ENCODE measurements at places on chromosomes 5 and 9. TPM values are rescaled to one million over a fixed set of nuclear protein-coding genes. Genes with fewer than 3 reads are reported as not detected.
A peak's percentile ranks its signal among the peaks of the same experiment; 100 is the strongest.

The PCDHB12 gene
- not detected for total RNA-seq

DNA sequence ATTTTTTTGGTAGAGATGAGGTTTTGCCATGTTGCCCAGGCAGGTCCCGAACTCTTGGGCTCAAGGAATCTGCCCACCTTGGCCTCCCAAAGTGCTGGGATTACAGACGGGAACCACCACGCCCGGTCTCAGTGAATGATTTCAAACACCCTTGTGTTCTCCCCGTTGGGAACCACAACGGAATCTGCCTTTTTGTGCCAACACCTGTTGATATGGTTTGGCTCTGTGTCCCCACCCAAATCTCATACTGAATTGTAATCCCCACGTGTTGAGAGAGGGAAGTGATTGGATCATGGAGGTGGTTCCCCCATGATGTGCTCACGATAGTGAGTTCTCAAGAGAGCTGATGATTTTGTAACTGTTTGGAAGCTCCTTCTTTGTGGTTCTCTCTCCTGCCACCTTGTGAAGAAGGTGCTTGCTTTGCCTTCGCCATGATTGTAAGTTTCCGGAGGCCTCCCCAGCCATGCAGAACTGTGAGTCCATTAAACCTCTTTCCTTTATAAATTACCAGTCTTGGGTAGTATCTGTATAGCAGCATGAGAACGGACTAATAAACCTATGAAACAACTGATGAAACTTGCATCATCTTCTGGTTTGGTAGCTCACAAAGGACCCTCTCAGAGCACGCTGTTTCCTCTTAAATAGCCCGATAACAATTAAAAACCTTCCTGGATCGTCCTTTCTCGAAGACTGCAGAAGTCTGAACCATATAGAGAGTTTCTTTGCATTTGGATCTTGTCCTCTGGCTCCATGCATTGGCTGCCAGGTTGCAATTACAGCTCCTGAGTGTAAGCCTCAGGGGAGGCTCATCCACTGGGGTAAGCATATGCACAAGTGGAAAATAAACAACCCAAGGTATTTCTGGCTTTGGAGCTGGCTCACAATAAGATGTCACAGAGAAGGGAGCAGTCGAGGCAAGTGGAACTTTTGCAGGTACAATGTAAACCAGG, 91.5 kb downstream of the SPRY4 start:
- H3K27ac ChIP-seq, result no peak overlapping the region
- H3K4me1 ChIP-seq, result no peaks in the 10 kb centered on the region

GRCh38 chr9:107504585-107505455, 15.3 kb upstream of the KLF4 start:
- H3K27ac ChIP-seq, result no peak overlapping the region
- no peaks in the 10 kb centered on the region for H3K36me3 ChIP-seq
- H3K4me1 ChIP-seq, result no peaks in the 10 kb centered on the region
- no peaks in the 10 kb centered on the region for H3K27me3 ChIP-seq

GRCh38 chr5:25416960-25417359, 772.2 kb upstream of the CDH10 start:
- H3K4me1 ChIP-seq, result no peaks in the 10 kb centered on the region
- H3K27me3 ChIP-seq, result no peaks in the 10 kb centered on the region
- no peak overlapping the region for H3K4me3 ChIP-seq
- H3K36me3 ChIP-seq, result no peaks in the 10 kb centered on the region
- H3K27ac ChIP-seq, result no peak overlapping the region
- no peak for DNase-seq

GRCh38 chr9:20621471-20622329, 599 bp downstream of the MLLT3 start:
- peak overlapping the region; percentile 82 for H3K27ac ChIP-seq
- peaks cover 40% of the 10 kb centered on the region for H3K4me1 ChIP-seq
- H3K36me3 ChIP-seq, result no peaks in the 10 kb centered on the region
- no peaks in the 10 kb centered on the region for H3K27me3 ChIP-seq
- peak overlapping the region; percentile 95 for H3K4me3 ChIP-seq
- peak; percentile 66 for DNase-seq

The CCNJL gene
- total RNA-seq, result 0.35 TPM

The RFESD gene
- total RNA-seq, result 4.2 TPM

- no peak overlapping the region for H3K27ac ChIP-seq
- no peak for DNase-seq
- no peaks in the 10 kb centered on the region for H3K4me1 ChIP-seq
- no peaks in the 10 kb centered on the region for H3K36me3 ChIP-seq
- H3K27me3 ChIP-seq, result no peaks in the 10 kb centered on the region
Measured at GRCh38 chr5:102154291-102154690, 141.8 kb downstream of the SLCO4C1 start.

- no peak for DNase-seq
- H3K4me3 ChIP-seq, result no peak overlapping the region
- H3K4me1 ChIP-seq, result peaks cover 26% of the 10 kb centered on the region
Measured at GRCh38 chr9:104987743-104988142, 59.8 kb upstream of the ABCA1 start.

The ZNF366 gene
- total RNA-seq, result not detected

- H3K36me3 ChIP-seq, result no peaks in the 10 kb centered on the region
- no peaks in the 10 kb centered on the region for H3K4me1 ChIP-seq
- no peak overlapping the region for H3K4me3 ChIP-seq
- no peak overlapping the region for H3K27ac ChIP-seq
- H3K27me3 ChIP-seq, result peaks cover 30% of the 10 kb centered on the region
Measured at GRCh38 chr5:133938929-133939328, 29.5 kb downstream of the C5orf15 start.

The RLN1 gene
- total RNA-seq, result 4.7 TPM

- DNase-seq, result no peak
- H3K27me3 ChIP-seq, result peaks cover 10% of the 10 kb centered on the region
- H3K4me3 ChIP-seq, result no peak overlapping the region
- no peaks in the 10 kb centered on the region for H3K4me1 ChIP-seq
- H3K36me3 ChIP-seq, result no peaks in the 10 kb centered on the region
Measured at GRCh38 chr5:32690153-32690552, 21.0 kb upstream of the NPR3 start.

- no peaks in the 10 kb centered on the region for H3K4me1 ChIP-seq
- H3K27ac ChIP-seq, result no peak overlapping the region
- no peak for DNase-seq
- H3K27me3 ChIP-seq, result no peaks in the 10 kb centered on the region
- H3K36me3 ChIP-seq, result no peaks in the 10 kb centered on the region
Measured at GRCh38 chr5:131198625-131199024, 27.9 kb downstream of the LYRM7 start.

The IFNA2 gene
- total RNA-seq, result not detected

The CCDC187 gene
- total RNA-seq, result 0.07 TPM

The CYSRT1 gene
- 0.32 TPM for total RNA-seq

GRCh38 chr5:154901276-154901675, 36.7 kb downstream of the GEMIN5 start:
- no peak for DNase-seq
- peaks cover 20% of the 10 kb centered on the region for H3K36me3 ChIP-seq
- H3K27ac ChIP-seq, result no peak overlapping the region
- no peaks in the 10 kb centered on the region for H3K27me3 ChIP-seq
- H3K4me1 ChIP-seq, result no peaks in the 10 kb centered on the region

GRCh38 chr5:125865166-125865815, 557.9 kb upstream of the GRAMD2B start:
- no peaks in the 10 kb centered on the region for H3K27me3 ChIP-seq
- DNase-seq, result no peak
- H3K36me3 ChIP-seq, result no peaks in the 10 kb centered on the region

DNA sequence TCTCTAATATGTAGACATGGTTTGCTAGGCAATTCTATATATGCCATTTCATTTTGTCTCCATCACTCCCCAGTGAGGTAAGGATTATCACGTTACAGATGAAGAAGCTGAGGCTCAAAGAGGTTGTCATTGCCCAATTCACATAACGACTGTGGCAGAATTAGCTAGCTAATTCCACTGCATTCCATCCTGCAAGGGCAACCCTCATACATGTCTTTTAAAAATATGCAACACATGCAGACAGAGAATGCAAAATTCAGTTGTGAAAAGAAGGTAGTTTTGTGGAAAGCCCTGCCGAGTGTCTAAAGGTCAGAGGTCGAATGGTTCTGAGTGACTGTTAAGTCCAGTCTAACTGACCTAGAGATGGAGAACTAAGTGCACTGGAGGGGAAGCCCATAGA, 219.2 kb downstream of the PAPPA start:
- H3K4me3 ChIP-seq, result no peak overlapping the region
- H3K4me1 ChIP-seq, result no peaks in the 10 kb centered on the region
- H3K27me3 ChIP-seq, result no peaks in the 10 kb centered on the region
- no peak overlapping the region for H3K27ac ChIP-seq

DNA sequence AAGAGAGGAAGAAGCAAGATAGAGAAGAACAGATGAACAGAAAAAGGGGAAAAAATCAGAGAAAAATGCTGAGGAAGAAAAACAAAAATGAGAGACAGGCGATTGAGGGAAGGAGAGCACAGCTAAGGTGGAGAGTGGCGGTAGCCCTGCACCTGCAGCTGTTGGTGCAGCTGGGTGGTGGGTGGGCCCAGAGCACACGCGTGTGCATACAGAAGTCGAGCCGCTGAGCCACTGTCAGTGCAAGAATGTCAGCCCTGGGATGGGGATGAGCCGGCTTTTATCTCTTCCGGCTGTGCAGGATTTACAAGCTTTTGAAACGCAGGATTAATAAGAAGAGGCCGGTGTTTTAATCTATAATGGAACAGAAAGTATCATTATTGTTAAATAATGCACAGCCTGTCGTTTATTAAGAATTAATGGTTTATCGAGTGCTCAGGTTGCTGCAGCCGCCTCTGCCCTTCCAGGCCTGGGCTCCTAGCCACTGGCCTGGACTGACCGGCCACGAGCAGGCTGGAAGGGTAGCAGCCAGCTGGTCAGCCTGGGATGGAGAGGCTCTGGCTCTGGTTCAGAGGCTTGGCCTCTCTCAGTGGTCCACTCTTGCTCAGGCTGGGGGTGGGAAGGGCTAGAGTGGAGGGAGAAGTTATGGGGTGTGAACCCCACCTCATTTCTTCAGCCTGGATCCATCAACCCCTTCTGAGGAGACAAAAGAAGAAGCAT, 68.7 kb downstream of the PCDH1 start:
- DNase-seq, result no peak
- no peaks in the 10 kb centered on the region for H3K36me3 ChIP-seq
- H3K4me1 ChIP-seq, result peaks cover 9% of the 10 kb centered on the region

DNA sequence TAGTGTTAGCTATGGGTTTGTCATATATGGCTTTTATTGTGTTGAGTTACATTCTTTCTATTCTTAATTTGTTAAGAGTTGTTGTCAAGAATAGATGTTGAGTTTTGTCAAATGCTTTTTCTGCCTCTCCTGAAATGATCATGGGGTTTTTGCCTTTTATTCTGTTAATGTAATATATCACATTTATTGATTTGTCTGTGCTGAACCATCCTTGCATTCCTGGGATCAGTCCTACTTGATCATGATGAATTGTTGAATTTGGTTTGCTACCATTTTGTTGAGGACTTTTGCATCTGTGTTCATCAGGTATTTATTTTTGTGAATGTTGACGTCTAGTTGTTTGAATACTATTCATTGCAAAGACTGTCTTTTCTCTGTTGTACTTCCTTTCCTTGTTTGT, 23.9 kb downstream of the RIC1 start:
- H3K27me3 ChIP-seq, result no peaks in the 10 kb centered on the region
- no peaks in the 10 kb centered on the region for H3K4me1 ChIP-seq
- H3K36me3 ChIP-seq, result no peaks in the 10 kb centered on the region
- no peak overlapping the region for H3K4me3 ChIP-seq

DNA sequence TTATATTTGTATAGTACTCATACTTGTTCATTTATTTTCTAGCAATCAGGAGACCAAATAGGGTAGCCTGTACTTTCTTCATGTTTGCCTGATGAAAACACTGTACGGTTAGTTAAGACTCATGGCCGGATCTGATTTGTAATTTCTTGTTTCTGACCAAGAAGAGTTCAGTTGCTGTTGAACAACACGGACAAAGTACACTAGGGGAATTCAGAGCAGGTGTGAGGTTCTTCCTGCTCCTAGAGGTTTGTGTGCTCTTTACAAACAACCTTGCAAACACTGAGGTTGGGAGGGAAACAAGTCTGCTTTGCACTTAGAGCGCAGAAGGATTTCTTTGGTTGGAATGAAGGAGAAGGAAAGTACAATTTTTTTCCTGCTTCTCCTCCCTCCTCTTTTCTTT, 69.7 kb downstream of the TRIO start:
- H3K4me3 ChIP-seq, result no peak overlapping the region
- H3K27me3 ChIP-seq, result peaks cover 12% of the 10 kb centered on the region
- H3K4me1 ChIP-seq, result peaks cover under 1% of the 10 kb centered on the region
- H3K36me3 ChIP-seq, result no peaks in the 10 kb centered on the region
- H3K27ac ChIP-seq, result no peak overlapping the region

The GLIPR2 gene
- 25.6 TPM for total RNA-seq

The CCDC69 gene
- total RNA-seq, result 90.4 TPM

- H3K27me3 ChIP-seq, result no peaks in the 10 kb centered on the region
- no peak overlapping the region for H3K4me3 ChIP-seq
- H3K4me1 ChIP-seq, result peaks cover 2% of the 10 kb centered on the region
- no peak for DNase-seq
- no peaks in the 10 kb centered on the region for H3K36me3 ChIP-seq
Measured at GRCh38 chr5:60514152-60514551, 185.8 kb downstream of the DEPDC1B start.

The WNT8A gene
- not detected for total RNA-seq

DNA sequence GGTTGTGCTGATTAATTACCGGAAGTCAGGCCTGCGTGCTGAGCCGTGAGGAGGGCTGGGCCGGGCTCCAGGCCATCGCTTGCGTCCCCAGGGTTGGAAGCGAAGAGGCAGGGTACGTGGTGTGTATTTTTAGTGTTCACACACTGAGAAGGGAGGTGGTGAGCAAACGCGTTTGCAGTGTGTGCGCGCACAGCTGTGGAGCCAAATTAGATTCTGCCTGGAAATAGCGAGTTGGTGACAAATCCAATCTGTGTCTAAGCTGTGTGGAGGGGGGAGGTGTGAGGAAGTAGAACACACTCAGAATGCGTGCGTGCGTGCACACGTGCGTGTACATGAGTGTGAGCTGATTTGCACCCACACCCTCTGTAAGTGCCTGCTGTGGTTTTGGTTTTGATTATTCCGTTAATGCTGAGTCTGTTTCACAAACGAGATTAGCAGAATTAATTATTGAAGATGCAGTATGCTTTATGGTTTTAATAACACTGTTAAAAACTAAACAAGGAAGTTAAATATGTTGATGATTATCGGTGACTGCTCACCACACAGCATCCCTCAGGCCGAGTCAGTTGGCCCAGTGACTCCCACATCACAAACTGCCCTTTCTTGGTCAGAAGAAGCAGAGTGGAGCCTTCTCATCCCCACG, 111.8 kb upstream of the FCN2 start:
- no peaks in the 10 kb centered on the region for H3K36me3 ChIP-seq
- H3K4me1 ChIP-seq, result no peaks in the 10 kb centered on the region
- no peak overlapping the region for H3K4me3 ChIP-seq
- no peak overlapping the region for H3K27ac ChIP-seq
- H3K27me3 ChIP-seq, result no peaks in the 10 kb centered on the region

The AIF1L gene
- 0.37 TPM for total RNA-seq

DNA sequence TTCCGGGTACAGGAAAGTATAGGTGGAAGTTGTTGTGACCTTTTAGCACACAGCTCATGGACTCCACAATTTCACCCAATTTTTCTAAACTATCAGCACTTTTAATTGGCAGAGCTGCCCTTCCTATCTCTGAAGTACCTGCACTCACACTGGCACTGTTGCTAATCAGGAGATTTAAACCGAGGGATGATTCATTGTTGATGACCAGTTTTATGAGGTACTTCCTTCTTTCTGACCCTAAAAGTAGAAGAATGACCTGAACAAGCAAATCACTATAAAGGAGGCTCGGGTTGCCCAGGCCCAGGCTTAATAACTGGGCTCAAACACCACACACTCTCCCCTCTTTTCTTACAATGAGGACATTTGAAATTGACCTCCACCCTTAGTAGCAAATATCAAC, 105.9 kb downstream of the KCNN2 start:
- no peak overlapping the region for H3K4me3 ChIP-seq
- H3K27me3 ChIP-seq, result no peaks in the 10 kb centered on the region
- H3K36me3 ChIP-seq, result no peaks in the 10 kb centered on the region
- no peak overlapping the region for H3K27ac ChIP-seq
- H3K4me1 ChIP-seq, result no peaks in the 10 kb centered on the region

- peaks cover 2% of the 10 kb centered on the region for H3K27me3 ChIP-seq
- H3K4me1 ChIP-seq, result no peaks in the 10 kb centered on the region
- no peaks in the 10 kb centered on the region for H3K36me3 ChIP-seq
Measured at GRCh38 chr5:172319708-172320441, 36.3 kb upstream of the UBTD2 start.

Data from T-cell (primary cell).